ENCODE measurements at places on chromosomes 16 and 17.

- DNase-seq, result no peak
Measured at GRCh38 chr17:60993497-60993896, 315.8 kb downstream of the BCAS3 start.

DNA sequence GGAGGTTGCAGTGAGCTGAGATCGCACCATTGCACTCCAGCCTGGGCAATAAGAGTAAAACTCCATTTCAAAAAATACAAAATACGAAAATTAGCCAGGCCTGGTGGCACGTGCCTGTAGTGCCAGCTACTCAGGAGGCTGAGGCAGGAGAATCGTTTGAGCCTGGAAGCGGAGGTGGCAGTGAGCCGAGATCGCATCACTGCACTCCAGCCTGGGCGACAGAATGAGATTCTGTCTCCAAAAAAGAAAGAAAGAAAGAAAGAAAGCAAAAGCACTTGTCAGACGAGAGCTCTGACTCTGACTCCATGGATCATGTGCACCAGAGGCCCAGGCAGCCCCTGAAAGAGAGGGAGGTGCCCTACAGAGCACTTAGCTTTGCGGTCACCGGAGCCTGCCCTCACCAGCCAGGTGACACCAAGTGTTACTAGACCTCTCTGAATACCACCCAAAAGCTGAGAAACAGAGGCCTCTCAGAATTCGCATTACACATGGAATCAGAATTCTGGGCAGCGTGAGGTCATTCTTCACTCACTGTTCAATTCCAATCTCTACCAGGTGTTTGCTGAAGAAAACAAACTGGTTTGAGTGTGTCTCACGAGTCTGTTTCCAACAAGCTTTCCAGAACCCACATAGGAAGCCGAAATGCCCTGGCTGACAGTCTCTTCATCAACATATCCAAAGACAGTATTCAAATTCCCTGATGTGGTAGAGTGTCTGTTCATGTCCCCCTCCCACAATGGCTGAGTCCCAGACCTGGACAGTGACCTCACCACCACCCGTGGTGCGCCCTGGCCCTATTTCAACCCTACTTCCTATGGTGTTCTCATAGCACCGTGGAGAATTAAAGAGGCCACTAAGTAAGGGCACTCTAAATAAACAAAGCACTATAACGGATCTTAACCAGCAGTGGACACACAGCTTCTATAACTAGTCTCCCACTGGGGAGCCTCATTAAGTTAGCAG is 1.5 kb downstream of the FLCN start:
- DNase-seq, result peak; percentile 21

GRCh38 chr16:17168181-17168580 is 302.6 kb downstream of the XYLT1 start:
- DNase-seq, result no peak

GRCh38 chr17:50350733-50351132 is 4.8 kb downstream of the XYLT2 start:
- DNase-seq, result no peak

- DNase-seq, result no peak
Measured at GRCh38 chr17:78349891-78350642, 9.8 kb downstream of the SOCS3 start.

- no peak for DNase-seq
Measured at GRCh38 chr17:82408288-82408937, 9.7 kb upstream of the HEXD start.

DNA sequence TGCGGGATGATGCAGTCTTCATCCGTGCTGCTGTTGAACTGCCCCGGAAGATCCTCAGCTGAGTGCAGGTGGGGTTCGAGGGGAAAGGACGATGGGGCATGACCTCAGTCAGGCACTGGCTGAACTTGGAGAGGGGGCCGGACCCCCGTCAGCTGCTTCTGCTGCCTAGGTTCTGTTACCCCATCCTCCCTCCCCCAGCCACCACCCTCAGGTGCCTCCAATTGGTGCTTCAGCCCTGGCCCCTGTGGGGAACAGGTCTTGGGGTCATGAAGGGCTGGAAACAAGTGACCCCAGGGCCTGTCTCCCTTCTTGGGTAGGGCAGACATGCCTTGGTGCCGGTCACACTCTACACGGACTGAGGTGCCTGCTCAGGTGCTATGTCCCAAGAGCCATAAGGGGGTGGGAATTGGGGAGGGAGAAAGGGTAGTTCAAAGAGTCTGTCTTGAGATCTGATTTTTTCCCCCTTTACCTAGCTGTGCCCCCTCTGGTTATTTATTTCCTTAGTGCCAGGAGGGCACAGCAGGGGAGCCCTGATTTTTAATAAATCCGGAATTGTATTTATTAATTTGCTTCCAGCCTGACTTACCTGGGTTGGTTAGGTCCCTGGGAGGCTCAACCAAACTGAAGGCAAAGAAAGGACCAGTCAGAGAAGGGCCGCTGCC is 5.8 kb downstream of the TRAF4 start:
- no peak for DNase-seq

DNA sequence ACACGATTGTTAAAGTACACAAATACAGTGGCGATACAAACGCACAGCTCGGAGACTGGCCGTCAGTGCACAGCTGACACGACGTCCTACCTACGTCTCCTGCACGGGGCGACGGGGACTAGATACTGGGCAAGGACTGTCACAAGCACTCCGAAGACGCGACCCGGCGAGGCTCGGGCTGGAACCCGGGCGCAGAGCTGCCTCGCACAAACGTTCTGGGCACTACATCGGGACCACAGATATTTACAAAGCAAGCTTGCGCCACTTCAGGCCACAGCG is 13.8 kb downstream of the SLC16A3 start:
- DNase-seq, result no peak

GRCh38 chr17:66542129-66542966 is 239.9 kb downstream of the PRKCA start:
- DNase-seq, result no peak

GRCh38 chr17:66583112-66583748 is 251.7 kb upstream of the CACNG5 start:
- no peak for DNase-seq

- no peak for DNase-seq
Measured at GRCh38 chr17:63816123-63816522, 11.1 kb upstream of the PSMC5 start.

DNA sequence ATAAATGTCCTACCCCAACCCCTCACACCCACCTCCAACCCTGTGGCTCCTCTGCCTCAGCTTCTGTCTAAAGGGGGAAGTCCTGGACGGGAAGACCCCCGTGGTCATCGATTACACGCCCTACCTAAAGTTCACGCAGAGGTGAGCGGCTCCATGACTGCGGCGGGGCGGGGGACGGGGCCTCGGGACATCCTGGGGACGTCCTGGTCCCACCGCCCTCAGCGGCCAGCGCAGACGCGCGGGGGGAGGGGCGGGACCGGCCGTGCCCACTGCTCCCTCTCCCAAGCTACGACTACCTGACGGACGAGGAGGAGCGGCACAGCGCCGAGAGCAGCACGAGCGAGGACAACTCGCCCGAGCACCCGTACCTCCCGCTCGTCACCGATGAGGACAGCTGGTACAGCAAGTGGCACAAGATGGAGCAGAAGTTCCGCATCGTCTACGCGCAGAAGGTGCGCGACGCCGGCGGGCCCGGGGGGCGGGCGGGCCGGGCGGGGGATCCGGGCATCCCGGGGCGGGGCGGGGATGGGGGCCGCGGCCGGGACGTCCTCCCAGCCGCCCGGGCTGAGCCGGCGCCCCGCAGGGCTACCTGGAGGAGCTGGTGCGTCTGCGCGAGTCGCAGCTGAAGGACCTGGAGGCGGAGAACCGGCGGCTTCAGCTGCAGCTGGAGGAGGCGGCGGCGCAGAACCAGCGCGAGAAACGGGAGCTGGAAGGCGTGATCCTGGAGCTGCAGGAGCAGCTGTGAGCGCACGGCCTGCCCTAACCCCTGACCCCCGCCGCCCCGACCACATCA is 6.7 kb downstream of the RUNDC3A start:
- DNase-seq, result no peak

- no peak for DNase-seq
Measured at GRCh38 chr17:6255322-6255721, 179.6 kb downstream of the AIPL1 start.

DNA sequence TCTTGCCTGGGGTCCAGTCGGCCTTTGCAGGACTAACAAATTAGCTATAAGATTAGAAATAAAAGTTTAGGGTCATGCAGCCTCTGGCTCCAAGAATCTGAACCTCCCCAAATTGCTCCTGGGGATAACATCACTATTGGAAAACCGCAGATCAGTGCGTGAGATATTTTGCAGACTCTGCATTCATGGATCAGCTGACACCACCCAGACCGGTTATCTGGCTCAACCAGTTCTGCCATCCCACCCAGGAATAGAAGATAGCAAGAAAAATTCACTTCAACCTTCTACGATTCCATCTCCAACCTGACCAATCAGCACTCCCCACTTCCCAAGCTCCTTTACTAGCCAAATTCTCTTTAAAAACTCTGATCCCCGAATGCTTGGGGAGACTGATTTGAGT is 4.3 kb upstream of the PGS1 start:
- DNase-seq, result no peak

GRCh38 chr17:19744922-19745757 is 3.0 kb downstream of the ALDH3A1 start:
- peak; percentile 95 for DNase-seq

DNA sequence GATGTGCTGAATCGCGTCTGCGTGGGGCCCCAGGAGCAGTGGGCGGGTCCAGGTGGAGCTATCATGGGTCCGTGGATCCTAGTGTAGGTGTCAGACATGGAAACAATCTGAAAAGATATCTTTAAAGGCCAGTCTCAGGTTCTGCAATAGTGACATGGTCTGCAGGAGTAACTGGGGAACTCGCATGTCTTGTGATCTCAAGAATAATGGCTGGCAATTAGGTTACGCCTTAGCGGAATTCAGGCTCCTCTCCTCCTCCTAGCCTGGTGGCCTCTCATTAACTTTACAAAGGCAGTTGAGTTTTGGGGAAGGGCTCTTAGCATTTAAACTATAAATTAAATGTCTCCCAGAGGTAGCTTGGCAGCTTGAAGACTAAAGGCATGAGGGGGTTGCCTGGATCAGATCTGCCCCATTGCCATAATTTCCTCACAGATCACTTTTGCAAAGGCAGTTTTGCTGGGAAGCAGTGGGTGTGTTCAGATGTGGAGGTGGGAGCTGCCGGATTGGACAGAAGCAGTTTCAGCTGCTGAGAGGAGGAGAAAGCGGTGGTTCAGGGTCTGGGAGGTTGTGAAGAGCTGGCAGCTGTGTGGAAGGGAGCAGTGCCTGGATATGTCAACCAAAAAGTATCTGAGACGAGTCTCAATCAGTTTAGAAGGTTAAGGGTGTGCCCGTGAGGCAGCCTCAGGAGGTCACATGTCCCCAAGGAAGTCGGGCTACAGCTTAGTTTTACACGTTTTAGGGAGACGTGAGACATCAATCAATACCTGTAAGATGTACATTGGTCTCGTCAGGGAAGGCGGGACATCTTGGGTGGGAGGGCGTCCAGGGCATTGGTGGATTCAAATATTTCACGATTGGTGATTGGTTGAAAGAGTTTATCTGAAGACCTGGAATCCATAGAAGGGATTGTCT is 2.7 kb downstream of the TBCD start:
- DNase-seq, result no peak

- no peak for DNase-seq
Measured at GRCh38 chr17:49825645-49826044, 22.2 kb downstream of the TAC4 start.

DNA sequence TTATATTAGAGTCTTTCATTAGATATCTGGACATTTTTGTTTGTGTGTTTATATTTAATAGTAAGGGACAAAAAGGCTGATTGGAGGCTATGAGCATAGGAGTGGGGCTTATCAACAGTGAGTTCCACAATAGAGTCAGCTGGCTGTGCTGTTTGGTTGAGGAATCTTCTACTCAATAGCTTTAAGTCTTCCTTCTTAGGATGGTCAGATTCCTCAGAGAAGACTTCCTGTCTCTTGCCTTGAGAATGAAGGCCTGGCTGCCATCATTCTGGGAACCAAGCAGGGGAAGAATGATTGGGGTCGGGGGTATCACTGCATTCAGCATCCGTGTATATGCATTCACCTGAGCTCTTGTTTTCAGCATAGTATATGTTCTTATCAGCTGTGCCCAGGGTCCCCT is 31.9 kb upstream of the ABCC11 start:
- no peak for DNase-seq

DNA sequence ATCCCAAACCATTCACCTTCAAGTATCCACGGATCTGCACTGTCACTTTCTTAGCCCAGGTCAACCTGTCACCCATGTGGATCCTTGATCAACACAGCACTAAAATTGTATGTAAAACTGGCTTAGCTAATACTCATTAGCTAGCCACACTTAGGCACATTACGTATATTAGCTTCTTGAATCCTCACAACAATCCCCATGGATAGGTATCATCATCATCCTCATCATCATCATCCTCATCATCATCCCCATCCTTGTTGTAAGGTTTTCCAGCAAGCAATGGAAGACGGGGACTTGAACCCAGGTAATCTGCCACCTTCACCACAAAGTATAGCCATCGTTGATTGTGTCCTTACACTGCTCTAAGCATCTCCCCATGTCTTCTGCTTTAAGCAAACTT is 184.3 kb downstream of the XYLT1 start:
- DNase-seq, result no peak

- no peak for DNase-seq
Measured at GRCh38 chr16:88804552-88805339, 1.2 kb downstream of the CDT1 start.

DNA sequence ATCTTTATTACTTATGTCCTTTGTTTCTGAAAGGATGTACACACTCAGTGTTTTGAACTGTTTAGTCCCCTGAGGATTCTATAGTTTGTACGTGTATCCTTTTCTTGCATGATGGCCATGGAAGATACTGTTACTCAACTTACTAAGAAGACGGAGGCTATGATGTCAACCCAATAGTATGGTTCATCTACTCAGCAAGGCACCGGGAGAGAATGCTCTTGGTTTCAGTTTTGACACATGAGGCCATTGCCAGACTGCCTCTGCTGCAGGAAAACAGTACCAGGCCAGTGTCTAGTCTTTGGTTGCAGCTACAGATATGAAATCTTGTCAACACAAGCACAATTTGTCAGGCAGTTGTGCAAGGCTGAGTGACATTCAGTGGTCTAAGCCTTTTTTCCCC is 134.5 kb downstream of the MRTFB start:
- no peak for DNase-seq

DNA sequence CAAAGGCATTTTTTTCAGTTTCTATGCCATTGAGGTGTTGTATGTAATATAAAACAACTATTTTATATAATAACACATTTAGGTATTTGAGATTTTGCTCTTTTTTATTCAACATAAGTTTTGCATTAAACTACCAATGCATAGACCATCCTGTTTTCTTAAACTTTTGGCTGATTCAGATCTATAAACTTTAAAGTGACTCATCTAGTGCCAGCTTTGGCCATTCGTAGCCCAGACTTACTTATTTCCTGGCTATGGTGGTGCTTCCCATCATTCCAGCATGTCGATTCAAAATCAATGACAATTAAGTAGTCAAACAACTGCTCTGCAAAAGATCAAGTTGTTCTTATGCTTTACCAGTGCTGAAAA is 3.1 kb downstream of the ERI2 start:
- DNase-seq, result no peak

GRCh38 chr16:79931721-79932120 is 331.2 kb upstream of the MAF start:
- no peak for DNase-seq

- no peak for DNase-seq
Measured at GRCh38 chr16:68910051-68910450, 66.7 kb downstream of the TANGO6 start.

GRCh38 chr16:79062821-79063220 is 537.7 kb downstream of the MAF start:
- no peak for DNase-seq

Data from tibial nerve (tissue), 4 donors.